ENCODE measurements at places on chromosomes 3 and 15.
A peak's percentile ranks its signal among the peaks of the same experiment; 100 is the strongest.

DNA sequence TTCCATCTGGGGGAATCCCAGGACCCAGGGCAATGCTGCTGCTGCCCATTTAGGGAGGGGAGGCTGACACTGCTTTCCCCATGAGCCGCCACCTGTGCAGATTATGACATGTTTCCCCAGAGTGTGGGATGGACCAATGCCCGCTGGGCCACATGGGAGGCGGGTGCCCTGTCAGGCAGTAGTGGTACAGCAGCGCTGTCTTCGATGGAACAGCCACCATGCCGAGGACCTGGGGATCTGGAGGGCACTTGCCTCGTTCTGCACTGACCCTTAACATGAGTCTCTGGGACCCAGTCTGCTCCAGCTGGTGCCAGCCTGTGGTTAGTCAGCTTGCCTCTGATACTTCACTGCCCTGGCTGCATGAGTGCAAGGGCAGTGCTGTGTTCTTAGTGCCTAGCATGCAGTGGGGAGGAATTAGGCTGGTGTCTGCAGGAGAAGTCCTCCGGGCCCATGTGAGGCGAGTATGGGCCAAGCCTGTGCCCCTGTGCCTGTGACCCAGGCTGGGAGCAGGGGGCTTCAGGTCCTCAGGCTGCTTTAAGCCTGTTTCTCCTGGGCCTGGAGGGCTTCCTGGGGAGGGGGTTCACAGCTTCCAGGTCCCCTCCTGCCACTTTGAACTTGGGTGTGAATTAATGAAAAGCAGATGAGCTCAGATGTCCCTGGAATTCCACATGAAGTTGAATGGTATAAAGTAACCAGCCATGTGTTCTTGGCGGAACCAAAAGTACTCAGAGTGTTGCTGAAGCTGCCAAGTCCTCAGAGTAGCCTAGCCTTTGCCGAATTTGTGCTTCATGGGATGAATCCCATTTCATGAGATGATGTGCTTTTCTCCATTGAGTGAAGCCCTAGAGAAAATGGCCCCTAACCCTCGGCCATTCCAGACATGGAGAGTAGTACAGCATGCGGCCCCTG lies 22.9 kb downstream of the KLF13 start:
- DNase-seq: no peak

GRCh38 chr3:179449636-179450035 lies 1.6 kb downstream of the GNB4 start:
- DNase-seq: no peak

- DNase-seq: no peak
These were observed 71.8 kb upstream of the NDUFB4 start for GRCh38 chr3:120524171-120524923.

GRCh38 chr15:89070197-89071124 lies 17.8 kb upstream of the ABHD2 start:
- DNase-seq: no peak

- DNase-seq: no peak
These were observed 196.0 kb upstream of the TPRG1 start for GRCh38 chr3:188975600-188976314.

DNA sequence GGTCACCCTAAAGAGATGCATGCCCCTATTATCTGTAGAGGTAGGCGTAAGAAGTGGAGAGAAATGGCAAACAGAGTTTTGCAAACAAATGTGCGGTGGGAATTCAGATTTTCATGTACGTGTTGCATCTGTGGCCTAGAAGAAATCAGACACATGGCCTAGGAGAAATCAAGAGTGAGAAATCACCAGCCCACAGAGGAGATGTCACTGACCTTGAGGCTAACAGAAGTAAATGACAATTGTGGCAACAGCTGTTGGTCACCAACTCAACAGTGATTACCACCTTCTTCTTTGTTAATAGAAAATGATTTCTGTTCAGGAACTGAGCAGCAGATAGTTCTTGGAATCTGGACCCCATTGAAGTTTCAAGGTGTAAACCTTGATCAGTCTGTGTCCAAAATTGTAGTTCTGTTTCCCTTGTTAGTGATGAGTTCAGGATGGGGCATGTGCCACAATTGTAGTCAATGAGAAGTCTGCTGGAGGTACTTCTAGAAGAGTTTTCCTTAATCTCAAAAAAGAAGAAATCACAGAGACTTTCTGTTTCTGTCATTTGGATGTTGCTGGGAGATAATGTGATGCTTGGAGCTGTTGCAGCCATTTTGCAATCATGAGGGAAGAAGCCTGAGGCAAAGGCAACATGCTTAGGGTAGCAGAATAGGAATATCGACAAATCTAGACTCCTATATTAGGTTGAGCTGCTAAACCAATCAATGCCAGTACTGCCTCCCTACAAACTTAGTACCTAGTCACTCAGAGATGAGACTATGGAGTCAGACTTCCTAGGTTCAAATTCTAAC lies 34.3 kb upstream of the RFTN1 start:
- no peak for DNase-seq

GRCh38 chr3:124916837-124917409 lies 17.6 kb downstream of the MUC13 start:
- DNase-seq: no peak

GRCh38 chr3:39343076-39343717 lies 13.7 kb downstream of the CCR8 start:
- DNase-seq: no peak

DNA sequence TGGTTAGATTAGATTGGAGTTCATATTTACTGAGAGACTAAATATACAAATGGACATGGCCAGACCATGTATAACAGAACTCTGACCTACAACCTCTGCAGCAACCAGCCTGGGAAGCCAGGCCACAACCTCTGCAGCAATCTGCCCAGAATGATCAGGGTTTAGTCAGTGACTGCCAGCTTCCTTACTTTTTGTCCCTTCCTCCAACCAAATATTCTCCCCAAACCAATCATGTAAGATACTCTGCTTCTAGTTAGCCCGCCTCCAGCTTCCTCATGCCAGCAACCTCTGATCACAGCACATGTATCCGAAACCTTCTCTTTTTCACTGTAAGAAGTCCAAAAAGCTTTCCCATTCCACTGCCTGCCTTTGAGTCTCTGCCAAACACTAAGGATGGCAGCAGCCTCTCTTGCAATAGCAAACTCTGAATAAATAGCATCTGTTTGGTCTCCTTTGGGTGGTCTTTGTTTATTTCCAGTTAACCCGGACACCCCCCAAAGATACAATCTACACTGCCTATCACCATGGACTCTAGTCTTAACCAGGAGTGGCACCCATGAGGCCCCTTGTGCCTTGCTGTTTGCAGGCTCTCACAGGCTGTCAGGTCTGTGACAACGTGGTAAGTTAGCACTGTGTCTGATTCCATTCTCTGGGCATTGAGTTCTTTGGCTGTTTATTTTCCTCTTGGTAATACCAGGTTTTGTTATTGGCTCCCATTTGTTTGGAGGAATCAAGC lies 102.2 kb downstream of the ERC2 start:
- no peak for DNase-seq

- DNase-seq: no peak
These were observed 21.4 kb upstream of the PIAS1 start for GRCh38 chr15:68032672-68033071.

DNA sequence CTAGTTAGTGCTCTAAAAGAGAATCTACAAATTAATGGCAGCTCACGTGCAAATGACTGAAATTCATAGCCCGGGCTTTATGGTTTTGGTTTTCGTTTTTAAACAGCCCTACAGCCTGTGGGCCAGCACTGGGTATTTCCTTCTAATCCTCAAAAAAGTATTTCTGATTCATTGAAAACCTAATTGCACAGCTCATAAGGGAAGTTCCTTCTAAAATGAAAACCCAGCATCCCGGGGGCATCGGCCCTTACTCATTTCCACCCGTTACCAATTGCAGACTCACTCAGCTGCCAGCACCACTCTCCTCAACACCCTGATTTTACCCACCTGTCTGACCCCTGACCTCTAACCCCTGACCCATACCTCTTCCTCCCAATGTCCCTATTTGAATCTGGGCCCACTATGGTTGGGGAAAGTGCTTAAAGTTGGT lies 59.5 kb upstream of the ZNF148 start:
- no peak for DNase-seq

DNA sequence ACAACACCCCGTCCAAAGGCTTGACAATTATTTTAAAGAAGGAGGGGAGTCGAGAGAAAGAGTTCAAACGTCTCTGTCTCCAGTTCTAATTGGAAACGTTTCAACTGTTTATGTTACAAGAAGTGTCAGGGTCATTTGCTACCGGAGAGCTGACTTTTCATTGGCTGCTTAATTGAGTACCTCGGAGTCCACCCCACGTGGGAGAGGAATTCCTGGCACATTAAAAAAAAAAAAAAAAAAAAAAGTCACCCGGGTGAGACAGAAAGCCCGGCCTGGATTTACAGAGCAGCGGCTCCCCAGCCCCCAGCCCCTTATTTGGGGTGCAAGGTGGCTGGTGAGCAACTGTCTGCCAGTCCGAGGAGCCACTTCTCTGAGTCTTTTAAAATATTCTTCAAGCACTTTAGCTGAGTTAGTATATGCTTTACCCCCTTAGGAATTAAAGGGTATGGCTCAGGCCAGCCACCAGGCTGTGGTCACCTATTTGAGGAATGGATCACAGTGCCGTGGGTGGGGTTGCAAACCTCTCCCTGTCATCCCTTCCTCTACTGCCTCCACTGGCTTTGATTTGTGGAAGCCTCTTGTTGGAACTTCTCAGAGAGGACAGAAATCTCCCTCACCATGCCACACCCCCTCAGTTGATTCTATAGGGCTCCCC lies 3.9 kb upstream of the TLE3 start:
- DNase-seq: no peak

DNA sequence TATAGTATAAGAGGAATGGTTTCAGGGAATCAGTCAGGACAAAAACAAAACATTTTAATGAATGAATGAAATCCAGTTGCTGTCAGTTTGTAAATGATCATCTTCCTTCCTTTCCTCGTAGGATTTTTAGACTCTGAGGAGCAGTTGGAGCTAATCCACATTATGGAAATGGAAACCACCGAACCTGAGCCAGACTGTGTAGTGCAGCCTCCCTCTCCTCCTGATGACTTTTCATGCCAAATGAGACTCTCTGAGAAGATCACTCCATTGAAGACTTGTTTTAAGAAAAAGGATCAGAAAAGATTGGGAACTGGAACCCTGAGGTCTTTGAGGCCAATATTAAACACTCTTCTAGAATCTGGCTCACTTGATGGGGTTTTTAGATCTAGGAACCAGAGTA lies 3.1 kb downstream of the TIPARP start:
- no peak for DNase-seq

DNA sequence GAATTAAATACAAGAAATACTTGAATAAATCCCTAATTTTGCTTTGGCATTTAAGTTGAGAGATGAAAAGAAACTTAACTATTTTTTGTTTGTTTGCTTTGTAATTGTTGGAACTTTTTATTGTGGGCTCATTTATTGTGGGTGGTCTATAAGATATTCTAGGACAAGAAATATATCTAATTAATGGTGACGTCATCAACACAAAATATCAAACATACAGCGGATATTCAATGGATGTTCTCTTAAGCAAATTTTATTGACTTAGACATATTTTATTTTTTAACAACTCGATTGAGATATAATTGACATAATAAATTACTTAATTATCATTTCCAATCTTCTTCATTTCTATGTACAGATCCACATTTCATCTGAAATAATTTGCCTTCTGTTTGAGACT lies 30.0 kb downstream of the SYNPR start:
- DNase-seq: no peak

DNA sequence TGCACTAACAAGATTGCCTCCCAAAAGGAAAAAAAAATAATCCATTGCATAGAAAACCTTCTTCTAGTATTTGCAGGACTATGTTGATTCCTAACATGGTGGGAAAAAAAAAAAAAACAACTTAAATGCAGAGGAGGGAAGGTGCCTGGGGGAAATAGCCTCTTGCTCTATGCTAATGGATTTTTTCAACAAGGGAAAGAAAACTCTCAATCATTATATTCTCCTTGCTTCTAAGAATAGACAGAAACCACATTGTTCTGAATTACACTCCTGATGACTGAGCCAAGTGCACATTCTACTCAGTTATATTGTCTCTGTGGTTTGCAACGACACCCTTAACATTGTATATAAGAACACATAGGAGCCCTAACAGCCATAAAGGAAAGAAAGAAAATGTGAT lies 760.2 kb downstream of the NAALADL2 start:
- no peak for DNase-seq

DNA sequence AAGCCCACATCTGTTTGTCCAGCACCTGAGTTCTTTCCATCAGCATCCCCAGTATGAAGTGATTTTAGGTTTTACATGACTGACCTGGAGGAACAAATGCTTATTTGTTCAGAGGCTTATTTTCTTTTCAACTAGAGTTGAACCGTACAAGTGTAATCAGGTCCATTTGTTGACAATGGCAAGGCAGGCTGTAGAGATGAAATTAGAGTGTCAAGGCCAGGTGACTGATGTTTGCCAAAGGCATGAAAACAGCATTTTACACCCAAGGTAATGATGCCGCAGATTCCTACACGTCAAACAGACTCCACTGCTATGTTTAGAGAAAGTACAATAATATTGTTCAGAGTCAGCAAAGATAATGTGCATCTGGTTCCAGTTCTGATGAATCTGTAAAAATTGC lies 96.5 kb downstream of the KCNAB1 start:
- no peak for DNase-seq

- no peak for DNase-seq
These were observed 88.1 kb downstream of the MBNL1 start for GRCh38 chr3:152356870-152357276.

DNA sequence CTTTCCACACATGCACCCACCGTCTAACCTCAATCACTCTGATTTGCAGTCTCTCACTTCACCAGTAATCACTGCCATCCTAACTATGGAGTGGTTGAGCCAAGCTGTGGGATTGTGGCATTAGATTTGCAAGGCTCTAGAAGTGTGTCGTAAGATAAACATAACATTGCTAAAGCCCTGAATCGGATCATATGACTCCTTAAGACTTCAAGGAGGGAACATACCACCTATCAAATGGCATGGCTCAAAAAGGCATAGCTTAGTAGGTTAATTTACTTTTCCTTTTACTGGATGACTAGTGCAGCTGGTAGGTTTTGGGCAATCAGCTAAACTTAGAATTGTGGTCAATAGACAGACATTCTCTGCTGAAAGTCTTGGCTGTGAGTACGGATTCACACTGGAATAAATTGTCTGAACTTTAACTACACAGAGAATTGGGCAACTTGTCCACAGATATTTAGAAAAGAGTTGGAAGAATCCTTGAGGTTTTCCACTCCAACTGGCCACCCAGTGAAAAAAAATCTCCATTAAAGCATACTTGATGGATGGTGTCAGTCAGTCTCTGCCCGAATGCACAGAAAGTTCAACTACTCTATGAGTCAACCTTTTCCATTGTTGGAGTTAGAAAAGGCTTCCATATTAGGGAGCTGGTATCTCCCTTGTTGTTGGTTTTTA lies 476.7 kb upstream of the CBLB start:
- DNase-seq: no peak

DNA sequence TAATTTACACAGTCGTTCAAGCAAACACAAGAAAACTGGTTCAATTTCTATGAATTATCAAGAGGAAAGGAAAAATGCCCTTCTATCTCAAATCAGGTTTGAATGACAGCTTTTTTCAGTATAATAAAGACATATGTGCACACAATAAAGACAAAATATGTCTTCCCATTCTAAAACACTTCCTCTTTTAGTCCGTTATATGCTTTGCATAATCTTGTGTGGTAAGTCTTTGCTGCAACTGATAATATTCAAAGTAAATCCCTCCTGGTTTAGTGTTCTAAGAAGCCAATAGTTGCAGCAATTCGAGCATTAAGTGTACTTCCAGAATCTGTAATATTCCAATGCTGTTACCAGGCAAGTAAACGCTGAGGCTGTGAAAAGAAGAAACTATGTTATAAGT lies 43.7 kb upstream of the MAPKBP1 start:
- peak; percentile 21 for DNase-seq

Measured in naive B cell (primary cell).